NCI-H2107 (cell line): ENCODE measurements at places on chromosomes 2 and 18.

DNA sequence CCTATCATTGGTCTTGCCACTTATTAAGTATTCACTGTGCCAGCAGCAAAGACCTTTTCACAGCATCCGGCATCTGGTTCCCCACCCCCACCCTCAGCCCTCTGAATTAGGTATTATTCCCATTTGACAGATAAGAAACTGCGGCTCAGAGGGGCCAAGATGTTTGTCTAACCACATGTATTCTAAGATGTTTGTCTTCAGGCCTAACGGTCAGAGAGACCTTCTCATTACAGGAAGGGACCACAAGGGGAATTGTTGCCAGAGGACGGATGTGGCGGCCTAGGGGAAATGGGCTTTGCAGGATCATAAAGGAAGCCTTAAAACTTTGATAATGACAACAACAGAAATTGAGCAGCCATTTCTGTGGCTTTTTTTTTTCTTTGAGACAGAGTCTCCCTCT, 16.6 kb downstream of the NPPC start:
- no peak for DNase-seq

GRCh38 chr2:11050565-11050964, 104.7 kb upstream of the SLC66A3 start:
- no peak for DNase-seq

GRCh38 chr2:211141646-211142045, 585.2 kb downstream of the CPS1 start:
- DNase-seq = no peak

- no peak for DNase-seq
Observed at GRCh38 chr2:428591-428990, 140.7 kb upstream of the ALKAL2 start.
